ENCODE measurements at places on chromosomes 6 and 20.

- peak; percentile 88 for DNase-seq
Measured at GRCh38 chr20:41340327-41341055, at the start of gene LPIN3. Gene LPIN3 (plus strand): TSS chr20:41340821. CDS start chr20:41345804, 4,983 bp downstream.

GRCh38 chr6:22133357-22133756 lies 163.5 kb downstream of the PRL start:
- no peak for DNase-seq

DNA sequence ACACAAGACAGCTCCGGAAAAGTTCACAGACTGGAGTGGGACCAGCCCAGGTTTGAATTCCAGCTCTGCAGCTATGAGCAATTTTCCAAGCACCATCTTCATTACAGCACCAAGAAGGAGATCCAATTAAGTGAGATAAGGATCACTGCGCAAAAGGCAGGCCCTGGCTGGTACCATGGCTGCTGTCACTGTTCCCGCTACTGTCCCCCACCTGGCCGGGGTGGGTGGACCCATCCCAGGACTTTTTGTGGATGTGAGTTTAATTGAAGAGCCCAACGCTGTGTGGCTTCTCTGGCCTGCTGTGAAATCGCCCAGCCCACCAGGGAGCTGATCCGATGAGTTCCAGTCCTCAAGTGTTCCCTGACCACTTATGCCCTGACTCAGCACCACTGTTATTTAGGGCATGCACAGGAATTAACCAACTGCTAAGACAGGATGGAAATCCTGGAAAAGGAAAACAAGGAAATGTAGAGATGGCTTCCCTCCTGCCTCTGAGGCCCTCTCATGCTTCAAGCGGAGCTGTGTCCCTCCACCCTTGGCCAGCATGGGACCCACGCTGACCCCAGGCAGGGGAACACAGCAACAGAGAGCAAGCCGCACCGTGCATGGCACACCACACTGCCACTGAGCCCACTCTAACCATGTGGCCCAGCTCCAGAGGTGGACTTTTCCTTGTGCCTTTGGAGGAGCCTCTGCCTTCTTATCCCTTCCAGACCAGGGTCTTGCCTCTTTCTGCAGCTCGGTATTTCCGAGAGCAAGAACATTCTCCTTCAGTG lies 150.0 kb upstream of the CST7 start:
- no peak for DNase-seq

DNA sequence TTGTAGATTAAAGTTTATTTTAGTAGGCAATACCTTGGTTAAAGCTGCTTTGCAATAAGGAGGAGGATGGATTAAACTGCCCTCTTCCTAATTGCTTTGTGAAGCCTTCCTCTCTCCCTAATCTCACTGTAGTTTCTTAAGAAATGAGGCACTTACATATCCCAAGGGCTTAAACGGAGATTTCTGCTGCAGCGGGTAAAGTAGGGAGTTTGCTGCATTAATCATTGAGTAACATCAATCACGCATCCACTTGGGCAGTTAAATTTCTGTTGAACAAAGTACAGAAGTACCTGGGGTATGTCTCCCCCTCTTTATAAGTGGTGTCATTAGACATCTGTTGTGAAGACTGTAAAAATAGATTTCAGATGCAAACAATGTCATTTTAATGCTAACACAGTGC lies 29.5 kb upstream of the ARID1B start:
- no peak for DNase-seq

DNA sequence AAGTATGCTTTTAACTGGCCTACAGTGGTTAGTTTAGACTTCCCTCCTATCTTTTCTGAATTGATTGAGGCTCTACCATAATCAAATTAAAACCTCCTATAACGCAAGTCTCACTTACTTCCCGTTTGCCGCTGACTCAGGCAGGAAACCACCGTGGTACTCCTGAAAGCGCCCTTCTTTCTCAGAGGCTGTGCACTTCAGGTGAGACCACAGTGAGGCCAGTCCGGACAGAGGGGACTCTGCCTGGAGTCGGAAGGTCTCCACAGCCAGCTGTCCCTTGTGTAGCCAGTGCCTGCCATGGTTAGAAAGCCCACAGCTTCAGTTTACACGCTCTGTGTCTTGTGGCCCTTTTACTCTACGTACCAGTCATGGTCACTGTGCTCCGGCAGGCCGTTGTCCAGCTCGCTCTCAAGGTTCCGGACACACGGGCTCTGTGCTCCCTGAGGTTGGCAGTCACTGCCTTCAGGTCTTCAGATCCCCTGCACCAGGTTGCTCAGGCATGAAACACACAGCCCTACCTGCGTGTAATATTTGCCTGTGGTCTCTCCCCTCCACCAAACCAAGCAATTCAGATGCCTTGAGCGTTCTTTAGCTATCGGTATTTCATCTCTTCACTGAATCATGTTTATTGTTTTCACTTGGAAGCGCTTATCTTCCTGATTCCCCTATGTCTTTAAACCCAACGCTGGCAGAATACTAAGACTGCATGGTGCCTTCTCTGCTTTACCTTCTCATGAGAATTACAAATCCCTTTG lies 178.8 kb downstream of the SMOC2 start:
- DNase-seq = no peak

GRCh38 chr6:43219119-43219518 lies 10.2 kb downstream of the DNPH1 start:
- no peak for DNase-seq

DNA sequence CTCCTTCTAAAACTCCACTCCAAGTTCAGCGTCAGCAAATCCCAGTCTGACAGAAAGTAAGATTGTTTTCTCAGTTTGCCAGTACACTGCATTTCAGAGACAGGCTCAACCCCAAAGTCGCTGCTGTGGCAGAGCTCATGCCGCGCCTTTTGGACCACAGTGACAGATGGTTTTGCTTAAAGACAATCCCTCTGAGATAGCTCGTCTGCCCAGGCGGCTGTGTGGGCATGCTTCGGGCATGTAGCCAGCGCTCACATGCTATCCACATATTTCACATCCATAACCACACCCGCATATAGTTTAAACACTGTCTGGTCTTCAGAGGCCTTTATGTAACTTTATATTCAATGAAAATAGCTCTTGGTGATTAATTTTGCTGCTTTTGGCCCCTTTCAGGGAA lies 14.7 kb upstream of the PXDC1 start:
- DNase-seq = no peak

GRCh38 chr6:134435814-134436280 lies 117.9 kb upstream of the SGK1 start:
- no peak for DNase-seq

DNA sequence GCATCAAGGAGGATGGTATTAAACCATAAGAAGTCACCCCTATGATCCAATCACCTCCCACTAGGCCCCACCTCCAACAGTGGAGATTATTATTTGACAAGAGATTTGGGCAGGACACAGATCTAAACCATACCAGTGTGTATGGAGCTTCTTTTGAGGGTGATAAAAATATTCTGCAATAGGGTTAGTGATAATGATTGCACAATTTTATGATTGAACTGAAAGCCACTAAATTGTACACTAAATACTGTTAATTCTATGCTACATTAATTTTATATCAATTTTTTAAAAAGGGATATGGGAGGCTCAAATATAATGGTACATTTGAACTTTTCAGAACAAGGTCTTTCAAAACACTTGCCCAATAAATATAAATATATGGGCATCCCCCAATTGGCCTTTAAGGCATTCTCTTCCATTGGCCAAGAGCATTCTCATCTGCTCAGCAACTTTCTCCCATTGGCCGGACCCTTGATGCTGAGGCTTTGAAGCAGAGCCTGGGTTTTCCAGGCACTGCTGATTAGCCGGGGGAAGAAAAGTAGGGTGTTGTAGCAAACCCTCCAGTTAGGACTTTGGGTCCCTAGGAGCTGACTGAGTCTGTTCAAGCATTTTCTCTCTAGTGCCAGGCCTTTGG lies 209.9 kb downstream of the LRFN2 start:
- no peak for DNase-seq

GRCh38 chr20:37969949-37970855 lies 63.1 kb downstream of the TTI1 start:
- no peak for DNase-seq

GRCh38 chr6:18209539-18210197 lies 54.4 kb downstream of the KDM1B start:
- DNase-seq = no peak

GRCh38 chr20:40908309-40908708 lies 120.3 kb upstream of the TOP1 start:
- no peak for DNase-seq

DNA sequence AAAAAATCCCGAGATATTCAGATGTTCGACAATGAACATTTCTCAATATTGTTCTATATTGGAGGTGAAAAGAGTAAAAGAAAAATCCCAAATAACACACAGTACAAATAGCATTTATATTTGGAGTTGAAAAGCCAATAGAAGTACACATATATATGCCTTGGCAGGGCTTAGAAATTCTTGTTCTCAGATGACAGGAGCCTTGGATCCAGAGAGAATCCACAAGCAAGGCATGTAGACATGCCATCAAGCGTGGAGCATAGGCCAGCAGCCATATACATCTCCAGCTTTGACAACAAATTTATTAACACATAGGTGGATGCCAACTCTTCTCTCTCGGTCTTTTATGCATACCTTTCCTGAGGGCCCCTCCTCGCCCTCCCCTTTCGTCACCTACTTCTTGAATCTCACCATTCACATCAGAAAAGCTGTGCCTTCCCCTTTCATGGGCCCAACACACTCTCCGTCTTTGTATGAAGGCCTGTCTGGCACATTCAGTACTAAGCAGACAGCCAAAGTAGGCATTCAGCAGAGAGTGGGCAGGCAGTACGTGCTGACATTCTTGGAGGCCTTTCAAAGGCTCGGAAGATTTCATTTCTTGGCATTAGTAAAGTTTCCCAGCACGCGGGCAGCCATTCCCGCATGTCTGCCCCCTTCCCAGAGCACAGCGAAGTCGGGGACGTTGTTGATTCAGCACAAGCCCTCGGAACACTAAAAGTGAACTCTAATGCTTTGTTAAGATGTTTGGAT lies 18.2 kb downstream of the NEDD9 start:
- peak; percentile 58 for DNase-seq

GRCh38 chr6:142958343-142958742 lies 13.4 kb upstream of the HIVEP2 start:
- no peak for DNase-seq

DNA sequence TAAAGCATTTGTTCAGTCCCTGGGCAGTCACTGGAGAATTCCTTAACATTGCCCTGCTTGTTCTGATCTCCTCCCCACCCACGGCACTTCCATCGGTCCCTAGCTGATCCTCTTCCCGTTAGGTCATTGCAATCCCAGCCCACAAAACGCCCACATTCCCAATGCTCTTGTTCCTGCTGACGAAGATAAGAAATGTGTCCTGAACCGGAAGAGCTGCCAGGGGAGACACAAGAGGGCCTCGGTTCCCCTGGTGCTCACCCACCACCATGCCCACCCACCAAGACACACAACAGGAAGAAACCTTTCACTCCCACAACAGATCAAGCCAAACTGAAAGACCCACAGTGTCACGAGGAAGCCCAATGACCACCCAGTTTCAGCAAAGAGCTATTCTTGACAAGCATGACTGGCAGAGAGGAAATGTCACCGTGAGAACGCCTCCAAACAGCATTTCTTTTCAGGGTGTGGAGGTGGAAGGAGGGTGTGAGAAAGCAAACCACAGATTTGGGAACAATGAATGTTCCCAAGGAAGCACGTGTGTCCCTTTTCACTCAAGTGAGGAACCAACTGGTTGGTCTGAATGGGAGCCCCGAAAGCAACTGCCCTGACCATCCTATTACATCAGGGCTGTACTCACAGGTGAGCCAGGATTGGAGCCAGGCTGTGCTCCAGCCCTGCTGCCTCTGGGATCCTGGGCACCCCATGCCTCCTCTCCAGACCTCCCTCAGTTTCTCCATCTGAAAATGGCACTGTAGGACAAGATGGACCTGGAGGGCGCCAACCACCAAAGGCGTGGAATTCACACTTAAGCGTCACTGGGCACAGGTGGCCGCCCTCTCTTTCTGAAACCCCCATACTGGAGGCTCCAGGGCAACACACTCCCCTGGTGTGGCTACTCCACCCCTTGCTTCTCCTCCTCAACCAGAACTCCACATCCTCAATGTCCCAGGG lies 97.5 kb downstream of the ZMYND8 start:
- peak; percentile 53 for DNase-seq

DNA sequence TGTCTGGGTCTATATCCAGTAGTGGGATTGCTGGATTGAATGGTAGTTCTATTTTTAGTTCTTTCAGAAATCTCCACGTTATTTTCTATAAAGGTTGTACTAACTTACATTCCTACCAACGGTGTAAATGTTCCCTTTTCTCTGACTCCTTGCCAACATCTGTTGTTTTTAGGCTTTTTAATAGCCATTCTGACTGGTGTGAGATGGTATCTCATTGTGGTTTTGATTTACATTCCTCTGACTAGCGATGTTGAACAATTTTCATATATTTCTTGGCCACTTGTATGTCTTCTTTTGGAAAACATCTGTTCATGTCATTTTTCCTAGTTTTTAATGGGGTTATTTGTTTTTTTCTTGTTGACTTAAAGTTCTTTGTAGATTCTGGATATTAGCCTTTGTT lies 99.3 kb downstream of the BMP2 start:
- no peak for DNase-seq

DNA sequence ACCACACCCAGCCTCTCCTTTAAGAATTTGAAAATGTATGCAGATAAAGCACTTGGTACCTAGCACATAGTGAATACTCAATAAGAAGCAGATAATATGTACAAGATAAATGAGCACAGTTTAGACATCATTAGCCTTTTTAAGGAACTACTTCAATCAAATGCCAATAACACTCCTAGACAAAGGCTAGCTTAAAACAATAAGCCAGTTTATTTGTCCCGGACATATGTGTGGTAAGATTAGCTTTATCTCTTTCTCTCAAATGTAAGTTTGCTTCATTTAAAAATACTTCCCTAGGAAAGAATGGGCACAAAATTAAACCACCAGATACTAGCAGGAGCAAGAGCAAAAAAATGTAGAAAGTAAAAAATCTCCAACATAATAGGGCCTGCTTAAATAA lies 73.8 kb downstream of the MAP3K5 start:
- DNase-seq = no peak

DNA sequence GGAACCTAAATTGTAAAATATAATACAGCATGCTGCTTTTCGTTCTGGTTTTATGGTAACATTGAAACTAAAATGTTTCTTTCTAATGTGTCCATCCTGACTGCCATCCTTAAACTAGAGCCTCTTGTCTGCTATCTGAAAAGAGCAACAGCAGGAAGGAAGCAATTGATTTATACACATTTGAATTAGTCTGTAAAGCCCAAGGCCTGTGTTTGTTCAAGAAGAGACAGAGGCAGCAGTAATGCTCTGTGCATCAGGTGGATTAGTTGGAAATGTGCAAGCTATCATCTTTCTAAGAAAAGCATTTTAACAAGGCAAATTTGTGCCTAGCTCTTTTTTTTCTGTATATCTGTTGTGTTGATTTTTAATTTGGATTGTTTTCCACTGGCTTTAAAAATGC lies 128.6 kb downstream of the SCAF8 start:
- DNase-seq = no peak

- DNase-seq = no peak
Measured at GRCh38 chr6:163585932-163586437, 171.5 kb downstream of the QKI start.

GRCh38 chr6:6634735-6635075 lies 46.2 kb downstream of the LY86 start:
- DNase-seq = no peak

- DNase-seq = no peak
Measured at GRCh38 chr6:119325559-119326265, 23.8 kb downstream of the MAN1A1 start.

All from testis (tissue), 5 donors.